Fibroblast of villous mesenchyme (primary cell): ENCODE measurements at places on chromosomes 4 and X. TPM values are rescaled to one million over a fixed set of nuclear protein-coding genes. Genes with fewer than 3 reads are reported as not detected.

- no peak for DNase-seq
Observed at GRCh38 chr4:140153419-140153717, 616 bp downstream of the MAML3 start.

DNA sequence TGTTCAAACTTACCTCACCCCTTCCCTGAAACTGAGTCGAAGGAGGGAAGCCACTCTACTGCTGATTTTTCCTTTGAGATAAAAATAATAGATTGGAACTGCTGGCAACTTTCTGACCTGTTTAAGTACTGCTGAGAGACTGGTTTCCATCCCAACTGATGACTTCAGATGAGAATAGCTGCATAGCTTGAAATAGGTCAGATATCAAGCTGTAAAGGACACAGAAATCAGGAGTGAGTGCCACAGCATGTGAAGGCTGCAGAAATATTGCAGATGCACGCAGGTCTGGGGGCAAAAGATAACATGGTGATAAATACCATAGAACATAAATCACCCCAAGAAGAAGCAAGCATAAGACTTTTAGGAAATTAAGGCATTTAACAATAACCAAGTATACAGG, 923.2 kb downstream of the SH3BGRL start:
- no peak for DNase-seq

DNA sequence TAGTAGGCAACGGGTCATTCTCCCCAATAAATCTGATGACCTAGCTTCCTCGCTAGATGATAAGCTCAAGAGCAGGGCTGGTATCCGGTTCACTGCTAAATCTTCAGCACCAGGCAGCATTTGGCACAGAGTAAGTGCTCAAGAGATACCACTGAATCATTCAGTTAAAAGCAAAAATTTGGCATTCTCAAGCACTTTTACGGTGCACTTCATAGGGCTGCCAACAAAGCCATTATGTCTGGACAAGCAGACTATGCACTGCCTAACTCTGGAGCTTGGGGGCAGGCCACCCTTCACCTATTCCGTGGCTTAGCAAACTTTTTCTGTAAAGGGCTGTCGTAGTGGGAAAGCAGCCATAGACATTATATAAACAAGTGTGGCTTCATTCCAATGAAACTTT, 23.8 kb upstream of the CXorf38 start:
- DNase-seq, result no peak

- no peak for DNase-seq
Observed at GRCh38 chr4:98614094-98614493, 44.3 kb downstream of the TSPAN5 start.

DNA sequence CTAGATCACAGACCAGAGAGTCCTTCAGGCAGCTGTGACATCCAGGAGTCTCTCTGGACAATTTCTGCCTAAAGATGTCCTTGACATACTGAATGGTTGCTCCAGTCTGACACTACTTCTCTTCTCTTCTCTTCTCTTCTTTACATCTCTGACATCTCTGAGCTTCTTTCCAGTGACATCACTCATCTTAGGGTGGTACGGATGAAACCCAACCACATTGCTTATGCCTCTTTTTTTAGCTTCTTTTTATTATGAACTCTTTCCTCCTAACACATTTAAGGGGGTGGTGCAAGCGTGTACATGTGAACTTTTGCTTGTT, 39.4 kb upstream of the IRF2 start:
- DNase-seq, result peak; percentile 30

DNA sequence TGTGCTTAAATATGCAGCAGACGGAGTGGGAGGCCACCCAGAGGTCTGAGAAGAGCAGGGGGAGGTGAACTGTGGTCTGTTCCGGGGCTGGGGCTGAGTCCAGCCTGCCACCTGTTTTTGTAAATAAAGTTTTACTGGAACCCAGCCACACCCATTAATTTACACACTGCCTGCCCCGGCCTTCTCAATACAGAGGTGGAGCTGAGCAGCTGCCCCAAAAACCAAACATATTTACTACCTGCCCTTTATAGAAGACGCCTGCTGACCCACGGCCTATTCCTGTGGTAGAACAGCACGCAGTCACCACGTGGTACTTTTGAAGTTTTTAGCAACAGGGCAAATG, 45.9 kb downstream of the FGFRL1 start:
- DNase-seq, result no peak

DNA sequence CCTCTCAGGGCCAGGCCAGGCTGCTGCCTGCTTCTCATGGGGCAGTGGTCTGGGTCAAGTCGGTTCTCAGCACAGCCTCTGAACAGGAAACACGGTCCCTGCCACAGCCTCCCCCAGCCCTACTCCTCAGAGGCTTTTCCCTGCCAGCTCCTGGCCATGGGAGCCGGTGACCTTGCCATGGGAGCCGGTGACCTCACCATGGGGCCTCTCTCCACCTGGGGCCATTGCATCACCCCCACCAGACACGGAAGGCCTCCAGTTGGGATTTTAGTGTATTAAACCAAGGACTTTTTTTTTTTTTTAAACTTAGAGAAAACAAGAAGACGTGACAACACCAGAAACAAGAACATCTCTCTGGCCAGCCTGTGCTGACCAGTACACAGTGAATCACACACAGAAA, 25.6 kb downstream of the ETDB start:
- DNase-seq, result no peak

DNA sequence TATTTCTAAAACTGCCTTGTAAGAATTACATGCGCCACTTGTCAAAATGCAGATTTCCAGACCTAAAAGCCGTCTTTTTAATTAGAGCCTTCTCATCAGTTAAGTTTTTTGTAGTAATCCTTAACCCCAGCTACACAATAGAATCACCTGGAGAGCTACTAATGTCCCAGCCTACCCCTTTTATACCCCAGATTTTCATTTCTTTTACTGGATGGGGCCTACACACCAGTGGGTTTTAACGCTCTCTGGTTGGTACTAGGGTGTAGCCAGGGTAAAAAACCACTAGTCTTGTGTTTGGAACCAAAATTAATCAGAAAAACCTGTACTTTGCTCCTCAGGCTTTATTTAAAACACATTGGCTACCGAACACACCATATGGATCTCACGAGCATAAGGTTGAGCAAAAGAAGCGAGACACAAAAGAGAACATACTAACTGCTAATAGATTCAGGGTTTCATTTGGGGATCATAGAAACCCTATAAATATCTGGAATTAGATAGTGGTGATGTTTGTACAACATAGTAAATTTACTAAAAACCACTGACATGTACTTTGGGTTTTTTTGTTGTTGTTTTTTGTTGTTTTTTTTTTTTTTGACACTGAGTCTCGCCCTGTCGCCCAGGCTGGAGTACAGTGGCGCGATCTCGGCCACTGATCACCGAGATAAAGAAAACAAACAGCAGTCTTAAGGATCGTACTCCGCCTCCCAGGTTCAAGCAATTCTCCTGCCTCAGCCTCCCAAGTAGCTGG, 30.6 kb downstream of the BBS12 start:
- no peak for DNase-seq

DNA sequence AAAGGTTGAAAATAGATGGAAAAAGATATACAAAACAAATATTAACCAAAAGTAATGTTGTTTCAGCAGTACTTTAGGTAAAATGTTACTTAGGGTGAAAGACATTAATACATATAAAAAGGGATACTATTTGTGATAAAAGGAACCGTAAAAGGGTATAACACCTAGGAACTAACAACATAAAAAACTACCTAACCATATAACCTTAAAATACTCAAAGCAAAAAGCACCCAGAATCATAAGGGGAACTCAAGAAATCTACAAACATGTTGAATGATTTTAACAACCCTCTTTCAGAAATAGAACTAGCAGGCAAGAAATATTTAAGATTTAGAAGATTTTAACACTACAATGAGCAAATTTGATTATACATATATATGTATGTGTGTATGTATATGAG, 11.5 kb downstream of the MOSPD2 start:
- no peak for DNase-seq

DNA sequence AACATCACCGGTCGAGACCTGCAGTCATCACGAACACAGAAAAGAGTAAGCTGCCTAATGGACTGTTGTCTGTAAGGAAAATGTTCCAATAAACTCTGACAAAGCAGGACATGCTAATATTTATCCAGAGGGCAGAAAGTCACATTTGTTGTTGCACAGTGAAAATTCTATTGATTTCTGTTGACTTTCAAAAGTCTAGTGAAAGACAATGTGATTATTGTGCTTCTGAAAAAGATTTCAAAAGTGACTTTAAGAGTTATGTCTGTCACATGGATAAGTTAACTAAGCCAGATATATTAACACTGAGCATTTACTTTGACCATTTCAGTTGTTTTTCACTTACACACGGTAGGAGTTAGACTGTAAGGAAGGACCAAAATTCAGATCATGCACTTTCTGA, 9.3 kb upstream of the RFC1 start:
- no peak for DNase-seq

DNA sequence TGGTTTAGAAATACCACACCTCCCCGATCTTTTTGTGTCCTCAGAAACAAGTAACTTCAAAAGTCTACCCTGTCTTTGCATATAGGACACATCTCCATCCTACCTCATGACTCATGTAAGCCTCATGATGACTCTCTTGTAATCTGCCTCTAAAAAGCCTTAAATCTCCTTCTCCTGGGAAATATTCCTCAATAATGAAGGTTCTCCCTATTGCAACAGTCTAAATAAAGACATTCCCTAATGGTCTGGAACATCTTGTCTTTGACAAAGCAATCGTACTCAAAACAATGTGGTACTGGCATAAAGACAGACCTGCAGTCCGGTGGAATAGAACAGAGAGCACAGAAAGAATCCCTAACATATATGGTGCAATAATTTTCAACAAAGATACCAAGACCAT, 257.7 kb downstream of the OPHN1 start:
- DNase-seq, result peak; percentile 55

DNA sequence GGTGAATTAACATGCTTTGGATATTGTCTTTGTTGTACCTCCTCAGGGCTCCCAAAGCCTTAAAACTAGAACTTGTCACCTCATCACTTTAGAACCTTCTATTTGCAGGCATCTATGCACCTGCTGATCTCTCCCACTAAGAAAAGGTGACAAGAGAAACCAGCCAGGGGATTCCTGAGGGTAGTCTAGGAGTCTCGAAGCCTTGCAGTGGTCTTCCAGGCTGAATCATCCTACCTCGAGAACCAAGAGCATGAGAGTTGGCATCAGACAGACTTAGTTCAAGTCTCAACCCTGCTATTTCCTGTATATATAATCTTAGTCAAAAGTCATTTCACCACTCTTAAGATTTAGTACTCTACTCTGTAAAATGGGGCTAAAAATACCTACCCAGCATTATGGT, 29.6 kb downstream of the RTL5 start:
- DNase-seq, result no peak

DNA sequence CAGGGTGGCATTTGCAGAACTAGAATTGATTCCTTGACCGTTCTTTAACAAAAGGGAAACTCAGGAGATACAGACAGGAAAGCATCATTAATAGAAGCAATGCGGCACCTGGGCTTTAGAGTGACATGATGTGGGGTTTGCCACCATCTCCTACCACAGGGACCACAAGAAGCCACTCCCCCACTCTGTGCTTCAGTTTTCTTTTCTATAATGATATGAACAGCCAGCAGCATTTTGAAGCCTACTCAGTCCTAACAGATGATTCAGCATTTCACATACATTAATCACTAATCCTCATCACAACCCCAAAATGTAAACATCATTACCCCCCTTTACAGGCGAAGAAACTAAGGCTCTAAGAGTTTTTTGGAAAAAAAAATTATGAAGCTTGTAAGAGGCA, 22.9 kb downstream of the CCDC149 start:
- no peak for DNase-seq

GRCh38 chrX:105488716-105489115, 268.2 kb upstream of the TEX13A start:
- no peak for DNase-seq

GRCh38 chr4:185587427-185588161, 52.3 kb upstream of the PDLIM3 start:
- peak; percentile 6 for DNase-seq

- DNase-seq, result peak; percentile 92
Observed at GRCh38 chr4:687048-687970, 1.6 kb downstream of the SLC49A3 start.

DNA sequence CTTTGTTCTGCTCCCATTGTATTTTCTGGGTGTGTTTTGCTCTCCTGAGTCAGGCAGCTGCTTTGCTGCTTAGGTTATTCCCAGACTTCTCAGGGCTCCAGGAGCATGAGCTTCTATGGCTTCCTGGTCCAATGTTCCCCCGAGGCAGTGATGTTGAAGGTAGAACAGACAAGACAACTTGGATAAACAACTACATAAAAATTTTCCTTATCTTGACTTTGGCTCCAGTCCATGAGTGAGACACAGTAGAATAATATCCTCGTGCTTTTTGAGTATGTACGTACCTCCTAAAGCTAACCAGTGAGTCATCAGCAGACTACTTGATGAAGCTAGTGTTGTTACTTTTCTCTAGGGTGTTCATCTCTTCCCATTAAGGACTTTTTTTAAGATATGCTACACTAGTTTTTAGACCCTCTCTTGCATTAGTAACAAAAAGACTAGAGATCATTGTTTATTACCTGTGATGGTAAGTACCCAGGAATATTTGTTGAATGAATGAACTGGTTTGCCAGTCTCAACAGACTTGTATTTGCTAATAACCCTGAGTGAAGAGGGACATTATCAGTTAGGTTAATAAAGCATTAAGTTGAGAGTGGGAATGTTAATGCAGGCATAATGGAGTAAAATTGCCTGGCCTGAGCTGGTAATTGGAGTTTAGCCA, 131.9 kb downstream of the FHIP1A start:
- peak; percentile 92 for DNase-seq

DNA sequence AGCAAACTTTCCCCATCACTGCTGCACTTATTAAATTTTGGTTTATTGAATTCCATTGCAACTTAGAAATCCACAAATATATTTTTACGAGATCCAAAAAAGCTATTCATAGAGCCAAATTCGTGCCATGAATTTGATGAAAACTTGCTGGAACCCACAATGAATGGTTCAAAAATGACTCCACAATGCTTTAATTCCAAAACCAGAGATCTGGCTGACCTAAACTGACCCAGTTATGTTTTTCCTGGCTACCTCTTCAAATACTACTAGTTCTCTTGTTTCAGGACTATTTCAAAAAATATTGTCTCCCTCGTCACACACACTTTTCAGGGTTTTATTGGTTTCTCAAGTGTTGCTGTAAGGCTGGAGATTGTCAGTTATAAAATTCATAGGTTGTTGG, 474.8 kb downstream of the PDGFC start:
- DNase-seq, result peak; percentile 8

- no peak for DNase-seq
Observed at GRCh38 chr4:6875431-6875831, 34.2 kb upstream of the TBC1D14 start.

GRCh38 chrX:9184211-9184610, 150.3 kb upstream of the FAM9B start:
- DNase-seq, result no peak

PLAC8 gene
- 1.3 TPM in 1 of 2 replicates, not detected in the other for total RNA-seq

MAGEA2 gene
- total RNA-seq, result not detected in 2 replicates

USP11 gene
- 47.0 and 48.4 TPM in 2 replicates for total RNA-seq

RAB33B gene
- 11.3 and 14.7 TPM in 2 replicates for total RNA-seq

PDGFC gene
- total RNA-seq, result 145 and 184 TPM in 2 replicates

GRIA3 gene
- 8.1 and 19.4 TPM in 2 replicates for total RNA-seq

UGT2B17 gene
- total RNA-seq, result not detected in 2 replicates

CENPVL1 gene
- total RNA-seq, result not detected in 2 replicates

SOD3 gene
- total RNA-seq, result 14.2 and 21.9 TPM in 2 replicates

TCEANC gene
- total RNA-seq, result 2.3 and 5.2 TPM in 2 replicates

DACH2 gene
- total RNA-seq, result under 0.01 and 0.32 TPM in 2 replicates
